ENCODE measurements at places on chromosomes 3 and 15.

- DNase-seq = no peak
Observed at GRCh38 chr3:156059950-156060501, 60.4 kb upstream of the KCNAB1 start.

- DNase-seq = no peak
Observed at GRCh38 chr15:40103864-40104271, 4.8 kb downstream of the BMF start.

DNA sequence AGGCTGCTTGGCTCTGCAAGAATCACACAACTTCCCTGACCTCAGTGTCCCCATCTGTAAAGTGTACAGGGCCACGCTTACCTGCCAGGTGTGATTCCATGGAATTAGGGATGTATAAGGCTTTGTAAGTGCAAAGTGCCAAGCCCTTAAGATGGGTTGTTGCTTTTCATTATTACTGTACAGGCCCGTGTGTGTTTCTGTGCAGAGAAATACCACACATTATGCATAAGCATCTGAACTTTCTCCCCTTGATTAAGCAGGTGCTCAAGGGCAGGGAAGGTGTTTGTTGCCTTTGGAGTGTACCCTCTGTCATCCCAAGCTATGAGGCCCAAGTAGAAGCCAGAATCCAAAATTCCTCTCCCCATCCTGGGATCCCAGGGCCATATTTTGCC is 13.6 kb upstream of the HRH1 start:
- DNase-seq = peak; percentile 22

DNA sequence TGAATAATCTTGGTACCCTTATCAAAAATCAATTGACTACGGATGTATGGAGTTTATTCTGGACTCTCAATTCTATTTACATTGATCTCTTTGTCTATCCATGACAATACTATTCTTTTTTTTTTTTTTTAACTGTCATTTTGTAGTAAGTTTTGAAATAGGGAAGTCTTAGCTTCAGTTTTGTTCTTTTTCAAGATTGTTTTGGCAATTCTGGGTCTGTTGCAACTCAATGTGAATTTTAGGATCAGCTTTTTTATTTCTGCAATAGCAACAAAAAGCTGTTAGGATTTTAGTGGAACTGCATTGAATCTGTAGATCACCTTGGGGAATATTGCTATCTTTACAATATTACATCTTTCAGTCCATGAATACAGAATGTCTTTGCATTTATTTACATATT is 21.4 kb downstream of the BTLA start:
- DNase-seq = no peak

- no peak for DNase-seq
Observed at GRCh38 chr3:171888466-171888865, 45.3 kb downstream of the TMEM212 start.

- DNase-seq = no peak
Observed at GRCh38 chr15:69462030-69462492, 9.4 kb downstream of the RPLP1 start.

DNA sequence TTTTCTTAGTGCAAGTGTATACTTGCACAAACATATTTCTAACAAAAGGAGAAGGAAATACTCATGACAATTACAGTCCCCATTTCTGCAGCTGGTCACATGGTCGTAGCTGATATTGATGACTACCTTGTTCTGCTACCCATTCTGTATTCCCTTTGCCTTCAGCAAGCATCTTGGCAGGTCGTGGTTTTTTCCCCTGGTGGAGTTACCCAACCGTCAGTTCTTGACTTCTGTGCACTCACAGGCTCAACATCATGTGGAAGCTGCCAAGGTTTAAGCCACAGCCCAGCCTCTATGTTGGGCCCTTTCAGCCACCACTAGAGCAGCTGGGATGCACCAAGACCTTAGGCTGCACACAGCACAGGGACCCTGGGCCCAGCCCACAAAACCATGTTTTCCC is 56.1 kb downstream of the VGLL3 start:
- no peak for DNase-seq

GRCh38 chr3:189685860-189686259 is 54.7 kb downstream of the TP63 start:
- no peak for DNase-seq

- peak; percentile 36 for DNase-seq
Observed at GRCh38 chr3:56826831-56827722, 25.3 kb upstream of the ARHGEF3 start.

DNA sequence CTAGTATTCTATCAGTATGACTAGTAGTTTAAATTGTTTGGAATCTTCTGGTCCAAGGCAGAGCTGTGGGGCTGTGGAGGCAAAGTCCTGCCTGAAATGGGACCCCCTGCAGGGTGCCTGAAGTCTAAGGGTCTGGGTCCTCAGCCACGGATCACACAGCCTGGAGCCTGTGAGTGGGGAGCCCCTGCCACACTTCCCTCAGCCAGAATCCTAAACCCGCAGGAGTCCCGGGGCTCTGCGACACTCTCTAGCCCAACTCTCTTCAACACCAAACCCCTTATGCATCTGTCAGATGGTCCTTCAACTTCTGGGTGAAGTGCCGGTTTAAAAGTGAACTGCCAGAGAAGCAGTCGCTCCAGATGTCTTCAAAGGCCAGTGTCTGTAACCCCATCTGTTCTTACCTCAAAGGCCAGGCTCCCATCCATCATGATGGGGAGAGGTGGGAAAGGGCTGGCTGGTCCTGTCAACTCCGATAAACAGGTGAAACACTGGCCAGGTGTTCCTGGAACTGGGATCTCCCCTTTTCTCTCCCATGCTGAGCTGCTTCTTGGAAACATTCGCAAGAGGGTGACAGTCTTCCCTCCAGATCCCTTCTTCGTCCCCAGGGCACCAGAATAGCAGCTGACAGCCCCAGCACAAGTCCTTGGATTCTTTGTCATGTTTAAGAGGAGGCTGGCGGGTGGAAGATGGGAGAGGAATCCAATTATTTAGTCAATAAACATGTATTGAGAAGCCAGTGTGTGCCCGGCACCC is 45.6 kb downstream of the CPN2 start:
- no peak for DNase-seq

- DNase-seq = peak; percentile 78
Observed at GRCh38 chr3:48919215-48920138, 835 bp downstream of the ARIH2 start.

DNA sequence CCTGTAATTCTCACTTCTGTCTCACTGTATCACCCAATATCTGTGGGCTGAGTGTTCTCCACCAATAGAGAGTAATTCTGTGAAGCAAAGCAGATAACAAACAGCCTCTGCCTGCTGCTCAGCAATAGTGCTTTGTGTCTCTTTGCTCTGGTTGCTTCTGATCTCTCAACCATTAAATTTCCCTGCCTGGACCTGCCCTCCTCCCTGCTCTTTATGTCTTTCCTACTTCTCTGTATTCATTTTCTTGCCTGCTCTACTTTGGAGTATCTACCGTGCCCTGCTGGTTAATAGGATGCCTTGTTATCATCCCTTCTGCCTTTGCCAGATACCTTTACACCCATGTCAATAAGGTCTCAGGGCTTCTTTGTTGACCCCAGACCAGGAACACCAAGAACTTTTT is 102.9 kb upstream of the CGNL1 start:
- DNase-seq = no peak

- peak; percentile 69 for DNase-seq
Observed at GRCh38 chr3:18438586-18438985, 13.4 kb upstream of the SATB1 start.

- no peak for DNase-seq
Observed at GRCh38 chr3:68878322-68878721, 54.0 kb downstream of the TAFA4 start.

DNA sequence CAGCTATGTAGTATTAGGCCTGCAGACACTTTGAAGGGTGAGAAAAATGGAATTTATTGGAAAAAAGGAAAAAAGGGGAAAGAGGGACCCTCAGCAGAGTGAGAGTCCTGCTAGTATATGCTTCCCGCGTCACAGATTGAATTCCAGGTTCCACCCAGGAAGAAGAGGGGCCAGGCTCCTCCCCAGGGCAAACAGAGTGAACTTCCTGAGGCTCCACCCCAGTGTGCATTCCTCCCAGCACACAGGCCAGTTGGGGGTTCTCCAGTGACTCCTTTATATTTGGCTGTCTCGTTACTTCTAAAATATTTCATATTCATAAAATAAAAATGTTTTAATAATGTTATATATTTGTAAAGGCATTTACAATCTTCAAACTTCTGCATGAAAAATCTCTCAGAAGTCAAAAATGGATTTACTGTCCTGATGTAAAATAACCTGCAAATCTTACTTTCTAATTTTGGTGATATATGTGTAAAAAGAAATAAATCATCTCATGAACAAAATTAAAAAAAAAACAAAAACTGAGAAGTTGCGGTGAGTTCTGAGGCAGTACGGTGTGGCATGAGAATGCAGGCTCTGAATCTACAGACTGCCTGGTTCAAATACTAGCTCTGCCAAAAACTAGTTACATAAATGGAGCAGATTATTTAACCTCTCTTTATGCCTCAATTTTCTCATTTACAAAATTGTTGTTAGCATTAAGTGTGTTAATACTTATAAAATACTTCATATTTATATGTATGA is 175.8 kb upstream of the P2RY1 start:
- no peak for DNase-seq

- DNase-seq = no peak
Observed at GRCh38 chr3:103657756-103658155, 1222.9 kb downstream of the ZPLD1 start.

GRCh38 chr3:119013951-119014350 is 20.7 kb downstream of the IGSF11 start:
- DNase-seq = no peak

DNA sequence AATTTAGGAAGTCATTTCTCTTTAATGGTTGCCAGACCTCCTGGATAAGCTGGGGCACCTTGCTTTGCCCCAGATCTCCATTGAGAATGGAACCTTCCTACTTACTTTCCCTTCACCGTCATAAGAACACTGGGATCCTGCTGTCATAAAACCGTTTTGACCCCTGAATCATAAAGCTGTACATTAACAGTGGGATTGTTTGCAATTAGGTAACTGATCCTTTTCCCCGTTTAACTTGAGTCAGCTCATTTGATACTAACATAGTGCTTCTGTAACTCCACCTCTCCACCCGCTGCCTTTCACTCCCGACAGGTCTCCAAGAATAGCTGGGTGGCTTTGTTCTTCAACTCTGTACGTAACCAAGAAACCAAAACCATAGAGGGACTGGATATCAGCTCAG is 308.2 kb upstream of the WNT5A start:
- DNase-seq = no peak

- no peak for DNase-seq
Observed at GRCh38 chr15:64112073-64112772, 16.4 kb downstream of the SNX1 start.

DNA sequence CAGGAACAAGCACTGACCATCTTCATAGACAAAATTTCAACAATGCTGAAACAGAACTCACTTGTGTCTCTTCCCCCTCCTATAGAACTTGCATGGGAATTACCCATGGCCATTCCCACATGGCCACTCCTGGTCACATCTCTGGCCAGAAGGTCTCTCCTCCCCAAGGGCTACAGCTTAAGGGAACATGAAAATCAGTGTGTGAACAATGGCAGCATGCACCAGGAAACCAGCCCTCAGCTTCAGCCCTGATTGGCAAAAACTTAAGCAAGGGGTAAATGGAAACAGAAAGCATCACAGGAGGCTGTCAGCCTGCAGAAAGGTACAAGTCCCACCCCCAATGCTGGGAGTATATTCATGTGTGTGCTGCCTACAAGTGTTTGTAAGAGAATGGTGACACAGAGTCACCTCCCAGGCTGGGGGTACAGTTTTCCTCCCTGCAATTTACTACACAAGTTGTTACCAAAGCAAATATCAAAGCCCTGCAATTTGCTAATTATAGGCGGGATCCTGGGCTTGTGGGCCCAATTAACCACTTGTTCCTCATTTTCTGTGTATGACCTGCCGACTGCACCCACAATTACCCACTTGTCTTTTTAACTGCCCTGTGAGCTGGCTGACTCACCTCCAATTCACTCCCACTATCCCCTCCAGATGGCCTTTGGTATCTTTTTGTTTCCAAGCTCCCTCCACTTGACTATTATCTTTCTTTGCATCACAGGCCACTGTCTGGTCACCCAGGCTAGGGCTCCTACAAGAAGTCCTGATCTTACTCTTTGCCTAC is 84.4 kb upstream of the HES1 start:
- no peak for DNase-seq

GRCh38 chr3:149796026-149796425 is 3.7 kb upstream of the ANKUB1 start:
- DNase-seq = no peak

- DNase-seq = no peak
Observed at GRCh38 chr3:72093992-72094334, 309.0 kb upstream of the PROK2 start.
